ENCODE measurements at places on chromosomes 5 and 9.

DNA sequence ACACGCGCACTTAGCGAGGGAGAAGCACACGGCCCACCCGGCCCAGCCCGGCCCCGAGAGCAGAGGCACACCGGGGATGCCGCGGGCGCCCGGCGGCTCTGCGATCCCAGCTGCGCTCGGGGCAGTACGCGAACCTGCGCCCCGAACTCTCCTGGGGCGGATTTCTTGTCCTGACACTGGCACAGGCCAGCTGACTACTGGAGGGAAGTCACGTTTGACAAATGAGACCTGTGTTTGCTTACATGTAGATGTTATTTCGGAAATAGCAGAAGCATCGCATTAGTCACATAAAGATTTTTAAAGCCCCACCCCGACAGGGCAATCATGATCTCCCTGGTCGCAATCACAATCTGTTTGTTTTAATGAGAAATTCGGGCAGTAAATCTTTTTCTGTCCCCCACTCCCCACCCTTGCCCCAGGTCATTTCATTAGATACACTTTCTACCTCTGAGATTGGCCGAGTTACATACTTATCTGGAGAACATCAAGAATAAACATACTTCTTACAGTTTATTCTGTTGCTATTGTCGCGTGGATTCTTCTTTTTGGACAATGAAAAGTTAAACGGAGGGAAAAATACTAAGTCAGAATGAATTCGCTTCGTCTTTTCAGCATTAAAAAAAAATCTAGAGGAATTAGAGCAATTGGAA is 518.9 kb downstream of the CTNND2 start:
- no peak for DNase-seq

- DNase-seq: no peak
Observed at GRCh38 chr5:61575103-61575502, 243.0 kb downstream of the ZSWIM6 start.

DNA sequence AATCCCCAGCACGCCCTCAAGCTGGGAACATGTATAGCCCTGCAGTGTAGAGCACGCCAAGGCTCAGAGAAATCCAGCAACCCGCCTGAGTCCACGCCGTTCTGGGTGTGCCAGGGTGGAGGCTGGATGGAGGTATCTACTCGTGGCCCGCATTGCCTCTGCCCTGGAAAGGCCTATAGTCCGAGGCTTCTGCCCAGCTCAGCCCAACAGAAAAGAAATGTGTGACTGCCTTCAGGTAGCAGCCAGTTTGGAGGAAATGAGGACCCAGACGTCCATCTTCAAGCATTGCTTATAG is 18.2 kb downstream of the S1PR3 start:
- DNase-seq: no peak

DNA sequence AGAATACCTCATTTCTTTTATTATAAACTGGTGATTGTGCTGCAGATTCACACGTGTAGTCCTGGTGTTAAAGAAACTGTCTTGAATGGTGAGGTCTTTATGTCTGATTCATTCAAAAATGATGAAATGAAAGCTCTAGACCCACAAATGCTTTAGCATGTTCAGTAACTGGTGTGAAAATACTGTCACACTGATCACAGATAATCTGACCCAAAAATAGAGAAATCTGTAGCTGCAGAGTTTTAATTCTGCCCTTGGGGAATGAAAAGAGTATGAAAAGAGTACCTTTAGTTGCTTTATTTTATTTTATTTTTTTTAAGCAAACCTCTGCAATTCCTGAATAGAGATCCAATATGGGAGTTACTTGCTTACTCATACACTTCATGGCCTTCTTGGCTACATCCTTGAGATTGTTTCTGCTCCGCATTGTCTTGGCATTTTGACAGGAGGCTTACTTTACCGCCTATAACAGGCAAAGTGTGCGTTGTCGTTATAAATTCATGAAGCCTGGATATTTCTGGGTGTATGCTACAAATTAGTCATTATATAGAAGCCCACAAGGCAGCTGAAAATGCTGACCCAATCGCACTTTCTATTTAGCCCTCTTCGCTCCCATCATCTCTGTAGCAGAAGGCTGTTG is 2.7 kb downstream of the RGMB start:
- no peak for DNase-seq

GRCh38 chr5:17087035-17087434 is 130.4 kb upstream of the BASP1 start:
- no peak for DNase-seq

DNA sequence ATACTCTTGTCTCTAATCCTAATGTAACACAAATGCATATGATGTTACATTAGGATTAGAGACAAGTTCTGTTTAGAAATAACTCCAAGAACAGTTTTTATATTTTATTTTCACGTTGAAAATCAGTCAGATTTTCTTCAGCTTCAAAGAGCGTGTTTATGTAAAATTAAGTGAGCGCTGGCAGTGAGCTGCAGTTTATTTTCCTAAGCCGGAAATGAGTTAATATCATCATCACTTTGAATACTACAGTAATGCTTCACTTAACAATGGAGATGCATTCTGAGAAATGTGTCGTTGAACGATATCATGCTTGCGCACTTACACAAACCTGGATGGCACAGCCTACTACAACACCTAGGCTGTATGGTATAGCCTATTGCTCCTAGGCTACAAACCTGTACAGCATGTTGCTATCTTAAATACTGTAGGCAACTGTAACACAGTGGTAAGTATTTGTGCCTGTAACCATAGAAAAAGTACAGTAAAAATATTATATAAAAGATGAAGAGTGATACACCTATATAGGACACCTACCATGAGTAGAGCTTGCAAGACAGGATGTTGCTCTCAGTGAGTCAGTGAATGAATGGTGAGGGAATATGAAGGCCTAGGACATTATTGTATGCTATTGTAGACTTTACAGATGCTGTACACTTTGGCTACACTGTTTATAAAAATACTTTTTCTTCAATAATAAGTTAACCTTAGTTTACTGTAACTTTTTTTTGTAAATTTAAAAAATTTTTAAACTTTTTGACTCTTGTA is 65.9 kb upstream of the C5orf46 start:
- no peak for DNase-seq

GRCh38 chr9:88757406-88758010 is 222.5 kb downstream of the NXNL2 start:
- DNase-seq: no peak

DNA sequence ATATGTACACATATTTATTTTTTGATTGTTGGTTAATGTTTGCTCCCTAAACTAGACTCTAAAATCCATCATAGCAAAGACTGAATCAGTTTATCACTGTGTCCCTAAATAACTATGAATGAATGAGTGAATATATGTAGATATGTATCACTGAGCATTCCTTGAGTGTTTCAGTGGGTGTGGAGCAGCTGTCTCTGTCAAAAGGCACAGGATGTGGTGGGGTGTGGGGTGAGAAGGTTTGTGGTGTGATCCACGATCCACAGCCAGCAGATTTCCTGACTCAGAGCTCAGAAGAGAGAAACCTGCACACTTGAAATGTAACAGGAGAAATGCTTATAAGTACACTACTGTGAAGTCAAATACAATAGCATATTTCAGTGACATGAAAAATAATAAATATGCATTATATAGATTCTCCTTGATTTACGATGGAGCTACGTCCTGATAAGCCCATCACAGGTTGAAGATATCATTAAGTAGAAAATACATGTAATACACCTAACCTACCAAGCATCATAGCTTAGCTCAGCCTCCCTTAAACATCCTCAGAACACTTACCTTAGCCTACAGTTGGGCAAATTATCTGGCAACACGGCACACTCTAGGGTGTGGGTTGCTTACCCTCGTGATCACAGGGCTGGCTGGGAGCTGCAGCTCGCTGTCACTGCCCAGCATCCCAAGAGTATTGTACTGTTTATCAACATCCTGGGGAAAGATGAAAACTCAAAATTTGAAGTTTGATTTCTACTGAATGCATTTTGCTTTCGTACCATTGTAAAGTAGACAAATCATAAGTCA is 287.0 kb downstream of the GAS1 start:
- DNase-seq: no peak

GRCh38 chr5:54021431-54022164 is 288.8 kb downstream of the ARL15 start:
- no peak for DNase-seq

GRCh38 chr5:4212981-4213819 is 617.6 kb downstream of the IRX1 start:
- no peak for DNase-seq

DNA sequence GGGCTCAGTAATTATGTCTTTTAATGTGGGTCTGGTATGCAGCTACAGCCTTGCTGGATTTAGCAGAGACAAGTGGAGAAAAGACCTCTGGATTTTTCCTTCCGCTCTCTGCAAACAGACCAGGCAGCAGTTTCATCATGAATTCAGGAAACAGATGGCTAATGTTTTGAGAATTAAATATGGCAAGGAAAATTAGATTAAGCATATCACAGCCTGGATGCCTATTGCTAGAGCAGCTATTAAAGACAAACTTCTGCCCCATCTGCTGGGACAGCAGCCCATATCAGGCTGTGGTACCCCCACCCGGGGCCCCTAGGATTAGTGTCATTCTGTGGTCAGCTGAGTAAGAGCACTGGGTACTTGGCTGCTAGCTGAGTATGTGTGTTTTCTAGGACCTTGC is 6.2 kb downstream of the SKP2 start:
- DNase-seq: no peak

Data from NCI-H1092 (cell line).